PC-9 (cell line): ENCODE measurements at places on chromosomes 13 and 19. TPM values are rescaled to one million over a fixed set of nuclear protein-coding genes. Genes with fewer than 3 reads are reported as not detected.

DNA sequence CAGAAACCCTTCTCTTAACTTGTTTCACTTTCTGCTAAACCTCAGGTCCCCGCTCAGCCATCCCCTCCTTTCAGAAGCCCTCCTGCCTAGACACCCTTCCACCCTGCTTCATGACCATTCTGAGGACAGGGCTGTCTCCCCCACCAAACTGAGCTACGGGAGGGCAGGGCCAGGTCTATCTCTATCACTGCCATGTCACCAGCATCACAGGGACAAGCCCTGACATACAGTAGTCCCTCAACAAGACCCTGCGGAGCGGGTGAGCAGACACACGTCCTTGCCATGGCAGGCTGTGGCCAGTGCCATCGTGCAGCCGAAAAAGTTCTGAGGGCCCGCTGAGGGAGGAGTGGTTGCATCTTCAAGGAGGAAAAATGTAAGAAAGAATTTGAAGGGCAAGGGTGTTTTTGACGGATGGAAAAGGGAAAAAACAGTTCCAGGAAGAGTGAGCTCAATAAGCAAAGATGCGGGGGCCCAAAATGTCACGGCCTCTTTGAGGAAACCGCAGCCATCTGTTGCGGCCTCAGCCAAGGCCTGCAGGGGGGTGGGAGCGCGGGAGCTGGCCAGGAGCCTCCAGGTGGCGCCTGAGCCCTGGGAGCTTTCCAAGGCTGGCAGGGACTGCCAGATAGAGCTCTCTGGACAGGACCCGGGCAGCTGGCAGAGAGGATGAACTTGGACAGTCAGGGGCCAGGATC lies 8.1 kb downstream of the PTGIR start:
- no peaks in the 10 kb centered on the region for H3K4me1 ChIP-seq
- no peaks in the 10 kb centered on the region for H3K36me3 ChIP-seq
- H3K27me3 ChIP-seq: no peaks in the 10 kb centered on the region
- no peak overlapping the region for H3K27ac ChIP-seq
- no peak overlapping the region for H3K4me3 ChIP-seq

DNA sequence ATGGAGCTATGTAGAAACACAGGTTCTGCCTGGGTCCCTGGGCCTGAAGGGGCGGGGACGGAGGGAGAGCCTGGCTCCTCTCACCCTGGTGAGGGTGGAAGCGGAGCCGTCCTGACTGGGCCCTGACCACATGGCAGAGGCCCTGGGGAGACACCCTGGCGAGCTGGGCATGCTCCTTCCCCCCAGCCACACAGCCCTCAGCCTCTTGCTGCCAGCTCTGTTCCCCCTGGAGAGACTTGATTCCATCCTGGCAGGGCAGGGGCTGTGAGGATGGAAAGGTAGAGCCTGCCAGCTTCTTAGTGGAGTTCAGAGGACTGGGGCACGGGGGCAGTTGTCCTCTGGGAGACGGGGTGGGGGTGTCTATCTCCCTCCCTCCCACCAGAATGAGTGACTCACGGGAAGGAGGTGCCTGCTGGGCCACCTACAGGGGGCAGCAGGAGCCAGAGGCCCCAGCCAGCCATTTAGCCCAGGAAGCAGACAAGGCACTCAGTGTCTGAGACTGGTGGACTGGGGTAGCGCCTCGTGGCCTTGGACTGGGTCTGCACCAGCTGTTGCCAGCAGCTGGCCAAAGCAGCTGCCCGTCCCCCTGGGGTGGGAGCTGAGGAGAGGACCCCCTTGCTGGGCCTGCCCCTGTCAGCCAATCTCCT lies 22.8 kb upstream of the RNF17 start:
- DNase-seq: no peak
- H3K27me3 ChIP-seq: 0 out of 2 replicates have a peak, but pooled peaks cover 10% of the 10 kb centered on the region
- H3K4me1 ChIP-seq: no peaks in the 10 kb centered on the region
- H3K36me3 ChIP-seq: no peaks in the 10 kb centered on the region
- H3K4me3 ChIP-seq: no peak overlapping the region
- H3K27ac ChIP-seq: no peak overlapping the region

GRCh38 chr13:113669231-113669754 lies 2.3 kb downstream of the GRK1 start:
- DNase-seq: no peak
- H3K4me1 ChIP-seq: no peaks in the 10 kb centered on the region

DNA sequence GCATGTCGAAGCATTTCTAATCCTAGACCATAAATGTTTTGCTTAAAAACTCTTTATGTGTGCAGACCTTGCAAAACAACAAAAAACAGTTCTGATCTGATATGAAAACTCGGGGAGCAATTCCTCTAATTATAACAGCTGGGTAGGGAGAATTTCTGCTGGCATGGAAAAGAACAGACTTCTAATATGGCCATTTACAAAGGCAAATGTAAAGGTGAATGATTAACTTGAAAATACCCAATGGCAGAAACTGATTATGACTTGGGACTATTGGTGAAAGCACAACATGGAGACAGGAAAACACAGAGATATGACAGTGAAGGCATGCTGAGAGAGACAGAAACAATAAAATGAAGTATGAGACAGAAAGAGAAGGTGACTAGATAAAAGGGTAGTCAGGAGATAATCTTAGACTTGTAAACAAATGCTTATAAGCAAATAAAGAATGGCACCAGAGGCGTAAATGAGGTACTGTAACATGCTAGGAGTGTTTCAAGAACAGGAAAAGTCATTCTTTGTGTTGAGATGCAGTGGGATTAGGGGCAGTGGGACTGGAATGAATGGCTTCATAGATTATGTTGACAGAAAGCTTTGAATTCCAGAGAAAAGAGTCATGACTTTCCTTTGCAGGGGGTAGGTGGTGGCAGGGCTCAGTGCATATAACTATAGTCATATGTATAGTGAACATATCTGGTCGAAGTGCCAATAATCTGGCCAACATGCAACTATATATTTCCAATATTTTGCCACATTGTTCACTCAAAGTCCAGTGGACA lies 393.0 kb downstream of the ITGBL1 start:
- no peak overlapping the region for H3K4me3 ChIP-seq
- peaks cover 22% of the 10 kb centered on the region; the same call in 1 of the 2 replicates for H3K27me3 ChIP-seq
- no peaks in the 10 kb centered on the region for H3K4me1 ChIP-seq
- no peak overlapping the region for H3K27ac ChIP-seq
- no peak for DNase-seq

SBK3 gene
- 41.4 and 45.0 TPM in 2 replicates for total RNA-seq

ERCC5 gene
- total RNA-seq: 33.9 and 38.2 TPM in 2 replicates

SYNGR4 gene
- 1.3 and 2.1 TPM in 2 replicates for total RNA-seq

HIF3A gene
- total RNA-seq: 0.25 TPM in 1 of 2 replicates, not detected in the other
